Common myeloid progenitor, CD34-positive (primary cell): ENCODE measurements at places on chromosomes 11 and 22.
A peak's percentile ranks its signal among the peaks of the same experiment; 100 is the strongest.

DNA sequence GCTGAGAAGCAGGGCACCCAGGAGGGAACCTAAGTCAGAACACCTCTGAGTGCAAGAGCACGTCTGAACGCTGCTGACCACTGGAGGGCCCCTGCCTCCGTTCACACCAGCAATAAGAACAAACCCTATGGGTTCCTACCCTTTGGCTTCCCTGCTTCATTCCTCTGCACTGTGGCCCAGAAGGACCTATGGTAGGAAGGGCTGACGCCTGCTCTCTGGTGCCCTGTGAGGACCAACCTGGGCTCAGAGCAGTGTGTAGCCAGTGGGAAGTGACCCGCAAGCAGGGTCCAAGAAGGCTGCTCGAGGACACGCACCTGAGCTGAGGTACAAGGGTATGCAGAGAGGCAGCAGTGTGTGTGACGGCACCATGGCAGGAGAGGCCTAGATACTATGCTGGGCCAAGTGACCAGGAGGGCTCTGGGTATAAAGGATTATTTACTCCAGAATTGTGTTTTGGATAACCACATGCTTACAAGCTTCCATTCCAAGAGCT is 68.8 kb upstream of the CLTCL1 start:
- DNase-seq, result no peak

- no peak for DNase-seq
Measured at GRCh38 chr11:114651145-114651718, 27.1 kb upstream of the NXPE2 start.

GRCh38 chr11:1204381-1205101 is 18.3 kb upstream of the MUC5B start:
- no peak for DNase-seq

DNA sequence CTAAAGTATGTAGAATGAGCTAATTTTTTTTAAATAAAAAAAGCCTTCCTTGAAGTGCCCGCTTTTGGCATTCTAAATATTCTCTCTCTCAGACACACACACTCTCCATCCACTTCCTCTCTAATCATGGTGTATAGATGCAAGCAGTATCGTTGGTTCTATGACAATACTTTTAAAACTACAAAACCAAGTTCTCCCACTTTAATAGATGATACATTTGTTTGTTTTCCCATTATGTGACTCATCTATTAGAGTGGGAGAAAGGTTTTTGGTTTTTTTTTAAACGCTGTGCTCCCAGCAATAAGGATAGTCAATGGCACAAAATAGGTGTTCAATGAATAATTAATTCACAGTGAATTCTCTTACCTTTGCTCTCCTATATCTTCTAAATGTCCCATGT is 44.6 kb downstream of the FZD4 start:
- no peak for DNase-seq

DNA sequence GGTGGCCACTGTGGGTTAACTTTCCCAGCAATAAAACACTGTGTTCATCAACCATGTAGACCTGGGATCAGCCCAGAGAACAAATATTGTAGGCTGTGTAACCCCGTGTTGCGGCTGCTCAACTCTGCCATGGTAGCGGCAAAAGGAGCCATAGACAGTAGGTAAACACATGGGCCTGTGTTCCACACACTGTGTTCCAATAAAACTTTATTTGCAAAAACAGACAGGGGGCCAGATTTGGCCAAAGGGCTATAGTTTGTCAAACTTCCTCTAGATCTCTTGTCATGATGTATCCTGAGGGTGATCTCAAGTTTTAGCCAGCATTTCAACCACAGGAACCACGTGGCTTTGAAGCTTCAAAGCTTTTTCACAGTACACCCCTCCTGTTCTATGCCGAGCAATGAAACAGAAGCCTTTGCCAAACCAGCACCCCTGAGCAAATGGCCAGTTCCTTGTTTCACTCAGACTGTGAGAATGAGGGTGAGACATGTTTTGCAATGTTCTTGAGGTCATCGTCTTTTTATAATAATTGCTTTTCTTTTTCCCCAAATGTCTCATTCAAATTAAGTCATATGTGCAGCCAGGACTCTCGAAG is 49.9 kb upstream of the FADD start:
- no peak for DNase-seq

GRCh38 chr11:67311556-67312082 is 8.3 kb downstream of the SSH3 start:
- no peak for DNase-seq

DNA sequence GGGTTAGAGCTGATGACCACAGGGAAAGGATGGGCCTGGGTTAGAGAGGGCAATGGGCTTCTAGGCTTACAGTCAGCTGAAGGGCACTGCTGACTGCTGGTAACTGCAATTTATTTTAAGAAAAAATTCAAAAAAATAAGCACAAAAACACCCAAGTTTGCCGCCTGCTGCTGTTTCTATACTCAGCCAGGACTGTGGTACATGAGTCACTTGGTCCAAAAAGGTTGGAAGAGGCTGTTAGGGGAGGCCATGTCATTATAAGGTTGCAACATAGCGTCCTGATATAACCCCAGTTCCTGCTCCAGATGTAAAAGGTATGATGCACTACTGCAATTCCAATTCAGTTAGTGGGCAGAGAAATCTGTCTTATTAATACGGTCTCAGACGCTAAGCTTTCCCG is 98.9 kb downstream of the ETS1 start:
- no peak for DNase-seq

- DNase-seq, result no peak
Measured at GRCh38 chr22:23222033-23222792, 41.9 kb downstream of the BCR start.

DNA sequence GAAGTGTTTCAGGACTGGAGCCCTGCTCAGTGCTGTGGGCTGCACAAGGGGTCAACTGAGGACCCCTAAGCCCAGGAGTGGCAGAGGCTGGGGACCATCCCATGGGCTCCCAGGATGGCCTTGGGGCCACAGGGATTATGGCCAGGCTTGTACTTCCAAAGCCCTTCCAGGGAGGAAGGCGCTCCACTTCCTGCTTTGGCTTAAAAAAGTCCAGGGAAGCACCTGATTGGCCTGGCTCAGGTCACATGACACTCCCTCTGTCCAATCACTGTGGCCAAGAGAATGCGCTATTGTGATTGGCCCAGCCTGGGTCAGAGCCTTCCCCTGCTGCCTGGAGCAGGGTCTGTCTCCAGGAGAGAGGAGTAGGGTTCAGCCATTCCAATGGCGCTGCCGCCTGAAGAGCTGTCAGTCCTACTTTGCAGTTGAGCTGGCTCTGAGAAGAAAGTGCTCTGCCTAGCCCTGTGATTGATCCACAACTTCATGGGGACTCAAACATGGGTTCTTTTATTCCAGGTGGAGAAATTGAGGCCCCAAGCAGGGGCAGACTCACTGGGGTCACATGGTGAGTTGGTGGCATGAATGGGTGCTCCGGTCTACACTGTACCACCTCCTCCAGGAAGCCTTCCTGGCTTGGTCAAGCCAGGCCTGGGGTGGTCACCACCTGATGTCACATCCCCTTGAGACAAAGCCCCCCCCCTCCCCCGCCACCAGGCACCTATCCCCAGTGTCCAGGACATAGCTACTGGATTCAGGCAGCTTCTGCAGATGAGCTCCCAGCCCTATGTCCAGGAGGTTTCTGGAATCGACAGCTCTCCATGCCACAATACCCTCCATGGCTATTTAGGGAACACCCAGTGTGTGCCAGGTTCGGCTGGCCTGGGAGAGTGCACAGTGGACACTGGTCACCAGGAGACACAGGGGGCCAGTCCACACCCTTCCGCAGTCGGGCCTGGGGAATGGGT is 48.2 kb downstream of the RTN4R start:
- DNase-seq, result no peak

GRCh38 chr11:131178020-131178419 is 192.4 kb upstream of the NTM start:
- DNase-seq, result no peak

GRCh38 chr11:27619039-27619574 is 81.1 kb downstream of the BDNF start:
- peak; percentile 6 for DNase-seq

GRCh38 chr11:15307619-15308024 is 192.9 kb downstream of the INSC start:
- no peak for DNase-seq

- peak; percentile 85 for DNase-seq
Measured at GRCh38 chr11:64225608-64226506, at the start of the genes NUDT22 and TRPT1. TSS of gene NUDT22 (plus strand) at chr11:64226274. CDS start at chr11:64226653, 379 bp downstream. TSS of gene TRPT1 (minus strand) at chr11:64226186. CDS start at chr11:64225860, 326 bp downstream.

GRCh38 chr11:117843666-117844484 is 19.3 kb upstream of the FXYD2 start:
- peak; percentile 80 for DNase-seq

GRCh38 chr11:112922606-112923005 is 38.6 kb upstream of the NCAM1 start:
- no peak for DNase-seq

GRCh38 chr11:32385998-32386397 is 49.3 kb downstream of the WT1 start:
- DNase-seq, result peak; percentile 35

GRCh38 chr22:45271667-45272201 is 13.0 kb upstream of the UPK3A start:
- no peak for DNase-seq

GRCh38 chr22:27692243-27692642 is 109.3 kb downstream of the MN1 start:
- DNase-seq, result no peak

- DNase-seq, result no peak
Measured at GRCh38 chr22:43466710-43467109, 54.9 kb downstream of the MPPED1 start.

- DNase-seq, result peak; percentile 67
Measured at GRCh38 chr11:59814021-59814420, 3.4 kb upstream of the MRPL16 start.

- DNase-seq, result no peak
Measured at GRCh38 chr11:118343981-118344515, at the start of gene CD3G. TSS of gene CD3G (plus strand) at chr11:118344344. CDS start at chr11:118344424, 80 bp downstream.

DNA sequence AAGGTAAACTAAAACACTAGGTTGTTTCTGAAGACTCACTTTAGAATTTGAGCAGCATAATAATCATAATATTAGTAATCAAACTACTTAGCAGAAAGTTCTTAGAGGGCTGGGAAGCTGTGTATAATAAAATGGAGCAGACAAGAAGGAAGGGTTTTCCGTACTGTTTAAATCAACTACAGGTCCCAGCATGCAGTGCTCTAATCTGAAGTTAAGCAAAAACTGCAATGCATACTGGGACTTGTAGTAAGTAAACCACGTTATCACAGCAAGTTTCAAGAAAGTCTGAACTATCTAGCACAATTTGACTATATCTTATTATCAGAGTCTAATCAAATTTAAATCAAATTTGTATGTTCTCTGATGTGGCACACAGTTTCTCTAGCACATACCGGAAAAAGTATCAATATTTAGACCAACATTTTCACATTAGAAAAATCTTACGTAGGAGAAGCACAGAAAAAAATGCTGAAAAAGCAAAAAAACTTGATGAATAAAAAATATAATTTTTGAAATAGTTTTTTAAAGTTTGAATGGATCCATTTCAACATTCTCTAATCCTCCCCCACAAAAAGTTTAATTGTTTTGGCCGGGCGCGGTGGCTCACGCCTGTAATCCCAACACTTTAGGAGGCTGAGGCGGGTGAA is 8.2 kb downstream of the PHF21A start:
- DNase-seq, result peak; percentile 83

GRCh38 chr11:85902353-85902752 is 47.2 kb downstream of the CCDC83 start:
- DNase-seq, result peak; percentile 13

GRCh38 chr11:44574610-44575287 is 9.3 kb downstream of the CD82 start:
- DNase-seq, result peak; percentile 70

GRCh38 chr11:37298173-37298572 is 700.1 kb upstream of the RAG2 start:
- DNase-seq, result no peak

DNA sequence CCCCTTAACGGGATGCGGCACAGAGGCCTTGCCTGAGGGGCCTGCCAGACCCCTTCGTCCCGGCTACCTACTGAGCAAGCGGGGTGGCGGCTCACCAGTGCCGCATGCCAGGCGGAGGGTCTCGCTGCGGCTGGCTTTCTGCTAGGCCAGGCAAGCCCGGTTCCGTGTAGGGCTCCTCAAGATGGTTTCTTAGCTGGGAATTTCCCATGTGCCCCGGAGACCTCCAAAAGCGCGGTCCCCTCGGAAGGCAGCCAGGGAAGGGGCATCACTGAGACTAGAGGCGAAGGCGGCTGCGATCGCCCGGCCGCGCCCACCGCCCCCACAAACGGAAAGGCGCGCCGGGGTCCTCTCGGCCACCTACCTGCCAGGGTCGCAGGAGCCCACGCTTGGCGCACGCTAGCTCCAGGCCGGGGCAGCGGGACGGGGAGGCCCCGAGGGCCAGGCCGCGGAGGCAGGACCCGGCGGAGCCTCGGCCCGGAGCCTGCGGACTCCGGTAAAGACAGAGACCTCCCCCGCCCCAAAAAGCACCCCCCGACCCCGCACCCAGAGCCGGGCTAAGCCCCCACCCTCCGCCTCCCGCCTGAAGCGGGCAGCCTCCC is 23.8 kb downstream of the MICAL3 start:
- DNase-seq, result peak; percentile 55

DNA sequence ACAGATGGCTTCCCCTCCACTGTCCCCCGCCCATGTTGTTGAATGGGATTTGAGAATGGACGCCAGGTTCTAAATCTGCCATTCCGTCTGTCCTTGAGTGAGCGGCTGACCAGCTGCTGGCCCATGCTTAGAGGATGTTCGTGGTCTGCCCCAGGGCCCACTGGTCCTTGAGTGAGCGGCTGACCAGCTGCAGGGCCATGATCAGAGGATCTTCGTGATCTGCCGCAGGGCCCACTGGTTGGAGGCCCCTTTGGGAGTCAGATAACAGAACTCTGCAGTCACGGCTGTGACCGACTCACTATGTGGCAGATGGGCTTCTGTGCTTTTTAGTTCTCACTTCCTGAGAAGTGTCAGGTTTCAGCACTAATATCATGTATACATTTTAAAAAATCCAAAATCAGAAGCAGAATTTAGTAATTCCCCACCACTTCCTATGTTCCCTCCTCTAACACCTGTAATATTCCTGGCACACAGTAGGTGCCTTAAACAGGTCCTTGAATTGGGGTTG is 54.1 kb downstream of the MICAL3 start:
- no peak for DNase-seq

DNA sequence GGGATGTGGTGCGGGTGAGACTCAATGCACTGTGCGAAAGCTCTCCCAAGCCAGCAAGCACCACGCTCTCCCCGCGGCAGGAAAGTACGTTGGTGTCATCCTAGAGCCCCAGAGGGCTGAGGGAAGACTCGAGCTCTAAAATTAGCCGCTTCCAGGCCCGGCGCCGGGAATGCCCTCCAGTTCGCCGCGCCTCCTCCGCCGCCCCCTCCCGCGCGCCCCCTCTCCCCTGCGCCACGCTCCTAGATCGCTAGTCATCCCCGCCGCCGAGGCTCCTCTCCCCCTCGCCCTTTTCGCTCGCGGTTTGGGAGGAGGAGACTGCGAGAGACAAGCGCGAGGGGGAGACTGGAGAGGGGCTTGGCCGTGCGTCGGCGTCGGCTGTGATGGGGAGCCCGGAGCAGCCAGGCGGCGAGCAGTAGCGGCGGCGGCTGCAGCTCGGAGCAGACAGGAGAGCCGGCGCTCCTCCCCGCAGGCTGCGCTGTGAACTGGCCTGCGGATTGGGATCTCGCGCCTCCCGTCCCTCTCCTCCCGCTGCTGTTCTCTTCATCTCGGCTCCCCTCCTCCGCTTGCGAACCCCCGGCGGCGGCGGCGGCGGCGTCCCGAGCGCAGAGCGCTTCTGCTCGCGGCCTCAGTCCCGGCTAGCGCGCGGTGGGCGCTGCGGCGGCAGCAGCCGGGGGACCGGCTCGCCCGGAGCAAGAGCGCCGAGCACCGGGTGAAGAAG is at the start of gene FAT3:
FAT3 (plus strand) TSS at position 412 of the 718 bp plus-strand sequence. CDS start 127,295 bp downstream, outside the sequence.
- DNase-seq, result peak; percentile 35

- DNase-seq, result no peak
Measured at GRCh38 chr11:46296059-46296527, 18.6 kb downstream of the CREB3L1 start.

GRCh38 chr11:70085815-70086769 is 8.0 kb downstream of the ANO1 start:
- DNase-seq, result no peak

GRCh38 chr11:86591631-86592030 is 80.8 kb downstream of the ME3 start:
- no peak for DNase-seq
